Mucosa of descending colon (tissue), 3 donors: ENCODE measurements at places on chromosomes 12 and 14. TPM values are rescaled to one million over a fixed set of nuclear protein-coding genes. Genes with fewer than 3 reads are reported as not detected.

DNA sequence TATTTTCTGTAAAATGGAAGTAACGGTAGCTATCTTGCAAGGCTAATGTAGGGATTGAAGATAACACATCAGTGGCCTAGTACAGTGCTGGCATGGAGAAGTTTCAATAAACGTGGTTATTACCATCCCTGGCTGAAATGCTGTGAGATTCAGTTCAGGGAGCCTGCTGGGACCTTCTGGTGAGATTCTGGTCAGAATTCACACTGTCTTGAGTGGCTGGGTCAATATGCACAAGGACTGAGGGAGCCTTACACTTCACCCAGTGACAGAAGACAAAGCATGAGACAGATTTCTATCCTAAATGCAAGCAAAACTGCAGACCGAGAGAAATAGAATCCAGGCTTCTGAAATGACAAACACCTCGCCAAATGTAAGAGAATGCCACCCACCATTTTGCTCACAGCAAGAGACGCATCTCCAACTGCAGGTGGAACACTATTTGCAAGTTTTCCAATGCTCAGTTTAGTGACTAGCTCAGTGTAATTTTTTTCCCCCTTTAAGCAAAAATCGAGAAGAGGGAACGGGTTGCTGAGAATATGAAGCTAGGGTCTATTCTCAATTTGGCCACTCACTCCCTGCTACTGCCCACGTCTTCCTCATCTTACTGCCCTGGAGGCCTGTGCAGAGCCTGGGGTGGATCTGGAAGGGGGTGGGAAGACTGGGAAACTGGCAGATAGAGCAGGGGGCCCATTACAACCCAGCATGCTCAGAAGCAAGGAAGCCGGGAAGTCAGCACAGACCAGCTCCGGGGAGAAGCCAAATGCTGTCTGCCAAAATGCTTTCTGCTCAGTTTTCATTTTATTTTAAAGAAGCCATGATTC is 201.3 kb downstream of the TTC7B start:
- DNase-seq = no peak

The SERPINA4 gene
- total RNA-seq = not detected

DNA sequence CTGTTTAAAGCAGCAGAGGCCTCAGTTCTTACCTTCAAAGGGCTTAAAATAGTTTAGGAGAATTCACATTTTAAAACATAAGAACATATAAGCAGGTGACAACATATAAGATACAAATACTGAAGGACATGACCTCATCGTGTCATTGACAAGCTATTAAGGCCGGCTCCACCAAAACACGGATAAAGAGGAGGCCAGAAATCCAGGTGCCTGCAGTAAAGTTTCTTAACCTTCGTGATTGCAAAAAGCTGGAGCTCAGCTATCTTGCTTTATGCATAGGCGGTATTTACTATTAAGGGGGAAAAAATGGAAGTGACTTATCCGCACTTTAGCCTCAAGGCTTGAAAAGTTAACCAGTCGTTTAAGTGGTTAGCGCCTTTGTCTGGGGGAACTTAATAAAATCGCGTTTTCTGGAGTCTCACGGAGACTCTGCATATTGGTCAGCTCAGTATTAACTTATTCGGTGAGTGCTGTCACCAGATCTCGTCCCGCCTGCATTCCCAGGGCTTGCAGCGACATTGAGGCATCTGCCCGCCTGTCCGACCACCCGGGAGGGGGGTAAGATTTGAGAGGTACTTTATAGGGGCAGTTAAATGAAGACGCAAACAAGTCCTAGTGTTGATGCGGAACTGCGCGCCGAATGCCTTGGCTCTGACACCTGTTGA is 1.1 kb upstream of the SP1 start:
- DNase-seq = no peak

- no peak for DNase-seq
These were observed 15.0 kb upstream of the TMEM119 start for GRCh38 chr12:108612788-108613282.

The CCDC38 gene
- not detected for total RNA-seq
